Right atrium auricular region (tissue), 2 donors: ENCODE measurements at places on chromosomes 1 and 21. TPM values are rescaled to one million over a fixed set of nuclear protein-coding genes. Genes with fewer than 3 reads are reported as not detected.
A peak's percentile ranks its signal among the peaks of the same experiment; 100 is the strongest.

GRCh38 chr1:203287109-203287893 is 18.0 kb upstream of the BTG2 start:
- H3K4me3 ChIP-seq, result no peak overlapping the region
- H3K27me3 ChIP-seq, result no peaks in the 10 kb centered on the region
- no peaks in the 10 kb centered on the region for H3K36me3 ChIP-seq
- DNase-seq, result peak; percentile 81
- no peaks in the 10 kb centered on the region for H3K4me1 ChIP-seq

GRCh38 chr21:37455504-37455911 is 88.9 kb downstream of the DYRK1A start:
- peak overlapping the region; percentile 48 for H3K27ac ChIP-seq
- no peak overlapping the region for H3K4me3 ChIP-seq
- no peaks in the 10 kb centered on the region for H3K27me3 ChIP-seq
- H3K36me3 ChIP-seq, result no peaks in the 10 kb centered on the region

- H3K4me1 ChIP-seq, result no peaks in the 10 kb centered on the region
- H3K27me3 ChIP-seq, result no peaks in the 10 kb centered on the region
These were observed 30.6 kb downstream of the ELK4 start for GRCh38 chr1:205601205-205601604.

DNA sequence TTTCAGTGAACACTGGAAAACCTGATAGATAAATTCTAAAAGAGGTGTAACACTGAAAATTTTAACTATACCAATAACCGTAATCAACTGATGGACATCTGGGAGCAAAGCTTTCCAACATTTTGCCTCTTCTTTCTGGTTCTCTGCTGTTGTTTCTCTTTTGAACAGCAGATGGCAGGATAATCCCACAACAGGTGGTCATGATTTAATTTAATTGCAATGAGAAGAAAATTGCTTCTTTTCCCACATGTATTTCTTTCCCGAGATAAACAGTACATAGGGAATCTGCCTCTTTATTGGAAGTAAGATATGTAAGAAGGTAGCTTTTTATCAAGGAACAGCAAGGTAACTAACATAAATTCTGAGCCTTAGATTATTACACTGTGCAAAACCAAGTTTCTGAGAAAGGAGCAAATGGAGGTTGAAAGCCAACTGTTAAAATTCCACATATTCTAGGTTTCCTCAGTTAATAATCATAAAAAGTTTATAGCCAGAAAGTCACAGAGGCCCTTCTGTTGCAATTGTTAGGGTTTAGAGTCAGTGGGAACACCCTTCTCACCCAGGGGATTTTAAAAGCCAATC is 72.9 kb downstream of the RPS6KA1 start:
- no peak overlapping the region for H3K27ac ChIP-seq
- DNase-seq, result no peak
- H3K4me3 ChIP-seq, result no peak overlapping the region
- no peaks in the 10 kb centered on the region for H3K27me3 ChIP-seq
- H3K36me3 ChIP-seq, result no peaks in the 10 kb centered on the region
- no peaks in the 10 kb centered on the region for H3K4me1 ChIP-seq

DNA sequence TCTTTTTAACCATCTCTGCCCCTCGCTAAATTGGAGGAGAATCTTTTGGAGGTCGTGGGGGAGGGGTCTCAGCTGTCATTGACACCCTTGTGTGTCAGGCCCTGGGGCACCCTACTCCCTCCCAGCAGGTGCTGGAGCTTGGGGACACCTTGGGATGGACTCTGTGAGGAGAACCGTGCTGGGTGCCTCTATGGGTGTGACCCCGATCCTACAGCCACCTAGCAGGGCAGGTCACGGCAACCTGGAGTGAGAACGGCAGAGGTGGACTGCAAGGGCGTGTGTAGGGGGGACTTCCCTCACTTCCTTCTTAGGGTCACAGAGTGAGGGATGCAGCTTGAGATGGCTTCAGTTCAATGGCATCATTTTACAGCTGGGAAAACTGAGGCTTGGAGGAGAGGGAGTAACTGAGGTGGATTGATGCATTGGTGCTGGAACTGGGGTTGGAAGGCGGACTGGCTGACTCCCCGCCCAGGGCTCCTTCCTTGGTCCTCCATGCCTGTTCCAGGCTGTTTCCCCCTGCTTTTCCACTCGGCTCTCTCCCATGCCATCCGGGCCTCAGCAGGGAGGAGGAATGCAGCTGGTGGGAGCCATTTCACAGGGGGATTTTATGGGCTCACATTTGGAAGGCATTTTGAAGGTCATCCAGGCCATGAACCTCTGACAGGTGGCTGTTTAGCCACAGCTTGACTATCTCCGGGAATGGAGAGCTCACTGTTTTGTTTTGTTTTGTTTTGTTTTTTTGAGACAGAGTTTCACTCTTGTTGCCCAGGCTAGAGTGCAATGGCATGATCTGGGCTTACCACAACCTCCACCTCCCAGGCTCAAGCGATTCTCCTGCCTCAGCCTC is 18.8 kb upstream of the ARHGEF10L start:
- no peaks in the 10 kb centered on the region for H3K4me1 ChIP-seq
- no peak overlapping the region for H3K27ac ChIP-seq
- H3K4me3 ChIP-seq, result no peak overlapping the region
- no peaks in the 10 kb centered on the region for H3K27me3 ChIP-seq

- H3K36me3 ChIP-seq, result peaks cover 9% of the 10 kb centered on the region
- H3K4me3 ChIP-seq, result no peak overlapping the region
- DNase-seq, result no peak
- no peaks in the 10 kb centered on the region for H3K27me3 ChIP-seq
- peaks cover 24% of the 10 kb centered on the region for H3K4me1 ChIP-seq
These were observed 9.4 kb downstream of the PROX1 start for GRCh38 chr1:213997038-213997771.

GRCh38 chr1:27342778-27343638 is 1.2 kb downstream of the SYTL1 start:
- no peak overlapping the region for H3K4me3 ChIP-seq
- H3K4me1 ChIP-seq, result no peaks in the 10 kb centered on the region

DNA sequence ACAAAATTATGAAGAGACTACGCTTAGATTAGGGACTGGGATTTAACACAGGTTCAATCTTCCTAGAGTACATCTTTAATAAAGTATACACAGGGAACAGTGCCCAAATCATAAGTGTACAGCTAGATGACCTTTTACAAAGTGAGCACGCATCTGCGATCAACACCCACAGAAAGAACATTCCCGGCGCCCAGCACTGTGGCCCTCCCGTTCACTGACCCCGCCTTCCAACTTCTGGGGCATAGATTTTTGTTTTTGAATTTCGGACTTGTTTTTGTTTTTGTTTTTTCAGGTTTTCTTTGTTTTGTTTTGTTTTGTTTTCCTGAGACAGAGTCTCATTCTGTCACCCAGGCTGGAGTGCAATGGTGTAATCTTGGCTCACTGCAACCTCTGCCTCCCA is 30.6 kb upstream of the COX20 start:
- H3K27ac ChIP-seq, result no peak overlapping the region
- H3K27me3 ChIP-seq, result no peaks in the 10 kb centered on the region
- H3K36me3 ChIP-seq, result no peaks in the 10 kb centered on the region
- no peak overlapping the region for H3K4me3 ChIP-seq
- no peak for DNase-seq

- no peaks in the 10 kb centered on the region for H3K27me3 ChIP-seq
- no peak overlapping the region for H3K4me3 ChIP-seq
- peaks cover 50% of the 10 kb centered on the region for H3K36me3 ChIP-seq
These were observed 6.2 kb downstream of the CCDC17 start for GRCh38 chr1:45617618-45618017.

DNA sequence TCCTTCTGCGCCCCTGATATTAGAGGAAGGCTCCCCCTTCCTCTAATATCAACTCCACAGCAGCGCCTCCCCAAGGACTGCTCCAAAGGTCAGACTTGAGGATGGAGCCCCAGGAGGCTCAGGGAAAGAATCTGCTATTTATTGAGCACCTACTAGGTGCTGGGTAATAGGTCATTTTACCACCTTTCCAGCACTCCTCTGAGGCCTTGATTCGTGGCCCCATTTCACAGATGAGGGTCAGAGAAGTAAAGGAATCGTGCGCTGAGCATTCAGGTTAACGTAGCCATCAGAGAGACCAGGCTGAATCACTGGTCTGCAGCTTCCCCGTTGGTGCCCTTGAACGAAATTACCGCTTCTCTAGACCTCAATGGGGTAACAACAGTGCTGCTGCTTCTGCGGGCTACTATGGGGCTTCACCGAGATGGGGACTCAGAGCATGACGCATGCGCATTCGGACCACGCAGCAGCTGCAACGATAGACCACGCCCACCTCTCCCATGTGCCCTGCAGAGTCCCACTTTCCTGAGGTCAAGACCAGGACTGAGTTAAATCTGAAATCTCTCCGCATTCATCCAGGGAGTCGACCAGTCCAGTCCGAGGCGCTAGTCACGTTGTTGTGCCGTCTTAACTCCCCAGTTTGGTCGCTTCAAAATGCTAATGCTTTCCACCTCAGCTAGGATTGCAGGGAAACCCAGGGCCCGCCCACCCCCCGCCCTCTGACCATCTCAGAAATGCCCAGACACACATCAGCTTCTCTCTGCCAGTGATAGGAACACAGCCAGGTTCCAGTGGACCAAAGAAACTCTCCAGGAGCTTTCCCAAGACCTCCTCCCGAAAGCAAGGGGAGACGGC is 12.9 kb downstream of the CAMK2N1 start:
- no peaks in the 10 kb centered on the region for H3K4me1 ChIP-seq
- no peak for DNase-seq
- peak overlapping the region; percentile 3 for H3K4me3 ChIP-seq
- no peaks in the 10 kb centered on the region for H3K27me3 ChIP-seq
- no peaks in the 10 kb centered on the region for H3K36me3 ChIP-seq

DNA sequence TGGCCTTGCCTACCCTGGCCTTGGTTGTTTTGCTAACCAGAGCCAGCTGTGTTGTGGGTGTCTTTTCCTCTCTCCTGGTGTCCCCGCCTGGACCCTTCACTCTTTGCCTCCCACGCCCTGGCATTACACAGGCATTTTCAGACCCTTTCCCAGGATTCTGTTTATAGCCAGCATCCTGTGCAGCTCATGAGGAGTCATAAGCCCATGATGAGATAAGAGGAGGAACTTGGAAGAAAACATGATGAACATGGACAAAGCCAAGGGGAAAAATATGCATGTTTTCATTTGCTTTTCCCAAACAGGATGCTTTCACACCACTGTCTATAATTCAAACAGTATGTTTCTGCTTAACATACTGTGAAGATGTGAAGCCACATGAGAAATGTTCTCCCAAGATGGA is 18.7 kb upstream of the WARS2 start:
- DNase-seq, result no peak
- peak overlapping the region; percentile 35 for H3K27ac ChIP-seq
- no peaks in the 10 kb centered on the region for H3K4me1 ChIP-seq
- no peaks in the 10 kb centered on the region for H3K27me3 ChIP-seq
- no peak overlapping the region for H3K4me3 ChIP-seq
- H3K36me3 ChIP-seq, result peaks cover 33% of the 10 kb centered on the region

KCNQ4 gene
- total RNA-seq, result 1.0 TPM

CCDC185 gene
- not detected for total RNA-seq

NES gene
- total RNA-seq, result 173 TPM

LAD1 gene
- 1.4 TPM for total RNA-seq

KRTAP10-6 gene
- not detected for total RNA-seq

PRKCZ gene
- total RNA-seq, result 15.3 TPM

SERPINC1 gene
- total RNA-seq, result 0.31 TPM
